ENCODE measurements at places on chromosomes 13 and 19. TPM values are rescaled to one million over a fixed set of nuclear protein-coding genes. Genes with fewer than 3 reads are reported as not detected.

CLEC17A gene
- total RNA-seq, result not detected

DNA sequence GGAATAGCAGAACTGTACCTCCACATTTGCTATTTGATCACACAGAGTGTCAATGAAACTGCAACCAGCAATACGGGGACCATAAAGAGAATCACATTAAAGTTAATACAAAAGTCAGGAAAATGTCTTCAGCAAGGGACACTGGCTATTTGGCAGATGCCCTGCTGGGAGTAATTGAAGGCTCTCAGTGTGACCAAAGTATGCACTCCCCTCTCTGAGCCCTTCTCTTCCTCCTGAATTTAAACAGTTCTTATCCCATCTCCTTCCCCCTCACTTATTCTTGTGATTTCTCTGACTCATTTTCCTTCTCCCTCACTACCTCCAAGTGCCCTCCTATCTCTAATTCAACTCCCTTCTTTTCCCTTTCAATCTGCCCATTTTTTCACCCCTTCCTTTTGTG, 117.7 kb downstream of the ENOX1 start:
- DNase-seq, result no peak

DNA sequence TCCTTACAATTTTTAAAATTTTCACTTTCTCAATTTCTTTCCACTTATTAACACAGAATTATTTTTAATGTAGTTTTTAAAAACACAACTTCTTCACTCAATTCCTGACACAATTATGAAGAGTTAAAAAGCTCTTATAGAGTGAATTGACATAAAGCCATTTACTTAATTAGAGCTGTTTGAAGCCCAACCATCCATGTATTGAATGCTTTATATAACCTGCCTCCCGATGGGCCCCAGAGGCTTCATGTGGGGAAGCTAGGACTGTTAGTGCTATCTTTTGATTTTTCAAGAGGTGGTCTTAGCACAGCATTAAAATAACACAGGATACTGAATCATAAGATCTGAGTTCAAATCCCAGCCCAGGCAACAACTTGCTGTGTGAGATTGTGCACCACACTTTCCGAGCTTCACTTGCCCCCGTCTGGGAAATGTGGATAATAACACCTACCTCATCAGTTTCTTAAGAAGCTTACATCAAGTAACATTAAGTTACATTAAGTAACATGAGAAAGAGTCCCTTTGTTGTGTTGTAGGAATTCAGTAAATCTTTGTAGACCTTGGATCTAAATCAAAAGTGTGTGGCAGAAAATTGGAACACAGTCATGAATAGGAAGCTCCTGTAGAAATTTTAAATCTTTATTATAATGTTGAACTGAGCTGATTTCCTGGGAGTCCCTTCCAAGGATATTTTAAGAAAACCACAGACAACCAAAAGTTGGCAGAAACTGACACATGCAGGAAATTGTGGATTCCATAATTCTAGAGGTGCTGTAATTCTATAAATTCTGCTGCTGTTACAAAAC, 5.5 kb upstream of the ENOX1 start:
- no peak for DNase-seq

DNA sequence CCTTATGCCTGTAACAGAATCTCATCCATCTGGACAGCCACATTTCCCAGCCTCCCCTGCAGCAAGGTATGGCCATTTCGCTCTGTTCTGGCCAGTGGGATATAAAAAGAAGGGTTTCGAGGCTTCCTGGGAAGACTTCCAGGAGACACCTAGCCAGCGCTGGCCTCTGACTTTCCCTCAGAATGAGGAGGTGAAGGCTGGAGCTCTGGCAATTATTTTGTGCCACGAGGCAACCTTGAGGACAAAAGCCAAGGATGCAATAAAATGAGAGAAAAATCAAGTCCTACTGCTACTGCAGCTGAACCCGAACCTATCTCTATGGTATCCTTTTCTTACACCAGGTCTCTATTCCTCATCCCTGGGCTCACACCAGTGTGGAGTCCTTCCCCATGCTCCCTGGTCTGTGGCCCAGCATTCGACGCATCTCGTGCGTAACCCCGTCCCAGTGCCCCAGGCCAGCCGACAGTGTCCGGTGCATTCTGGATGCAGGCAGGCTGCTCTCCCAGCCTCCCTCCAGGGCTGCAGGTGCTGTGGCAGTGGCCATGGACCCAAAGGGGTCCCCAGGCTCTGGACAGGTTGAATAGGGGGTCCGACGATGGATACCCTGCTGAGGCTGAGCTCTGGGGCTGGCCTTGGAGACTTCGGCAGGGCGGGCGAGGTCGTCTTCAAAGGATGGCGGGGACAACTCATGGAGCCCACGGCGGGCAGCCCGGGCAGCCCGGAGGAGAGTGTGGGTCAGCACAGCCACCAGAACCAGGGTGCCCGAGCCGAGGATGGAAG, 12.2 kb downstream of the TMEM221 start:
- DNase-seq, result no peak

DNA sequence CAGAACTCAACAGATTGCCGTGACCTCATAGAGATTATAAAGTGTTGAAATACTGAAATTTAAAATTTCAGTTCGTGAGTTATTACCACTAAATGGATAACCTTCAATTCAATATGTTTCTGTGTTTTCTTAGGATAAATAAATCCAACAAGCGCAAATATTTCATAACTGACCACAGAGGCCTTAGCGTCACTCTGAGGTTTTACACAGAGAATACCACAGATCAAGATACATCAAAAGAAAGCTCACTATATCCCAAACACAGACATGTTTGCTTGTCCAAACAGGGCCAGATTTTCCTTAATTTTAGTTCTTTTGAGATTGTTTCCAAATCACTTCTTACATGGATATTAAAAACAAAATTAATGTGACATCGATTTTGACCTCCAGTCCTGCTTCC, 235.8 kb downstream of the EFNB2 start:
- no peak for DNase-seq

DNA sequence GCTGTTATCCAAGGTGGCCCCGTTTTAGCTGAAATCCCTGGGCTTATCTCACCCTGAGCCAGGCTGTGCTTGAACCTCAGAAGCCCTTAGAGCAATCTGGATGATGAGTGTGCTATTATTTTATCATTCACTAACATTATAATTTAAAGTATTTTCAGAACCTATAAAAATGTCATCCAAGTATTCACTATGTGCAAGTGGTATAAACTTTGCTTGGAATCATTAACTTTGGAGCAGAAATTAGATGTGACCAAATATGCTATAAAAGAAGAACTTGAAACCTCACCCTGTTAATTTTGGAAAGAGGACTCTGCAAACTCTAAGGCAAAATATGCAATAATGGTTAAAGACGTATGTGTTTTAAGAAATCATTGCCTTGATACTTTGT, 147.5 kb downstream of the USP12 start:
- DNase-seq, result no peak

NCR1 gene
- not detected for total RNA-seq

VSTM1 gene
- total RNA-seq, result not detected

LRRC25 gene
- 5.8 TPM for total RNA-seq

KCNC3 gene
- 0.69 TPM for total RNA-seq

FAM124A gene
- 23.8 TPM for total RNA-seq

DNA sequence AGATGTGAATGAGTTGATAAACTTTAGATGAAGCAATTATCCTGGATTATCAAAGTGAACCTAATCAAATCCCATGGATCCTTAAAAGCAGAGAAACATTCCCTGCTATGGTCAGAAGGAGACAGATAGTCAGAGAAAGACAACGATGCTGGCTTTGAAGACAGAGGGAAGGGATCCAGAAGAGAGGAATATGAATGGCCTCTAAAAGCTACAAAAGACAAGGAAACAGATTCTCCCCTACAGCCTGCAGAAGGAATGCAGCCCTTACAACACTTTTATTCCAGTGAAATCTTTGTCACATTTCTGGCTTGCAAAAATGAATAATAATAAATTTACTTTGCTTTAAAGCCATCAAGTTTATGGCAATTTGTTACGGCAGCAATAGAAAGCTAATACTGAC, 1164.2 kb downstream of the PCDH17 start:
- DNase-seq, result no peak

SLC1A6 gene
- not detected for total RNA-seq

DNA sequence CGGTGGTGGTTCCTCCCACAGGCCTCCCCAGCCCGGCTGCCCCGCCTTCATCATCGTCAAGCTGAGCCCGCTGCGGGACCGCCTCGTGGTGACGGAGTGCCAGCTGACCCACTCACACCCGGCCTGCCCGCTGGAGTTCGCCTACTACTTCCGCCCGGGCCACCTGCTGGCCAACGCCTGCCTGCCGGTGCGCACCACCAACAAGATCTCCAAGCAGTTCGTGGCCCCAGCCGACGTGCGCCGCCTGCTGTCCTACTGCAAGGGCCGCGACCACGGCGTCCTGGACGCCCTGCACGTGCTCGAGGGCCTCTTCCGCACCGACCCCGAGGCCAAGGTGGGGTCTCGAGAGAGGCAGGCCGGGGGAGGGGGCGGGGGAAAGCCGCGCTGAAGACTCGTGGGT, 12.0 kb downstream of the ZSWIM9 start:
- no peak for DNase-seq

DNA sequence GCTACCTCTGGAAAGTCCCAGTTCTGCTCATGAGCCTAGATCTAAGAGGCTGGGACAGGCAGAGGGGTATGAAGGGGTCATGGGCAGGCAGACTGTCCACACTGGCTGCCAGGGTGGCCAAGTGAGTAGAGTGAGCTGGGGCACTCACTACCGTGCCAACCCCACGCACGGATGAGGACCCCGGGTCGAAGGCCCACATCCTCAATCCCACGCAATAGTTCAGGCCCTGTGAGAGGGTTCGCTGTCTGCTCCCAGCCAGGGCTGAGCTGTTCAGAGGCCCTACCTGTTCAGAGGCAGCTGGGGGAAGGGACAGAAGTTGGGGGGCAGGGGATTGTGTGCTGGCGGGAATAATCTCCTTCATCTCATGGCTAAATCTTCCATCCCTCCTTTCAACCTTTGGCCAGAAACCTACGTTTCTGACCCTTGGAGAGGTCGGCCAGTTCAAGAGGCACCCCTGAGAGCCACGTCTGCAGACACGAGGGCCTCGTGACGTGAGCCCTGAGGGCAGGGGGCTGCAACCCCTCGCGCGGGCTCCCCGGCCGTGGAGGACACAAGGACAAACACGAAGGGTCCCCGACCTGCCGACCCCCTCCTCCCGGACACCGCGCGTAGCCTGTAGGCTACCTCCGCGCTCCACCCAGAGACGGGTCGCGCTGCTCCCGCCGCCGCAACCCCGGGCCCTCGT, 1.0 kb upstream of the RPS5 start:
- no peak for DNase-seq

- no peak for DNase-seq
Observed at GRCh38 chr19:5456130-5456840, 1.1 kb downstream of the ZNRF4 start.

NLRP11 gene
- total RNA-seq, result not detected

Data from esophagus muscularis mucosa (tissue), 4 donors.